Right renal pelvis (tissue), 4 donors: ENCODE measurements at places on chromosomes 1 and 21.

DNA sequence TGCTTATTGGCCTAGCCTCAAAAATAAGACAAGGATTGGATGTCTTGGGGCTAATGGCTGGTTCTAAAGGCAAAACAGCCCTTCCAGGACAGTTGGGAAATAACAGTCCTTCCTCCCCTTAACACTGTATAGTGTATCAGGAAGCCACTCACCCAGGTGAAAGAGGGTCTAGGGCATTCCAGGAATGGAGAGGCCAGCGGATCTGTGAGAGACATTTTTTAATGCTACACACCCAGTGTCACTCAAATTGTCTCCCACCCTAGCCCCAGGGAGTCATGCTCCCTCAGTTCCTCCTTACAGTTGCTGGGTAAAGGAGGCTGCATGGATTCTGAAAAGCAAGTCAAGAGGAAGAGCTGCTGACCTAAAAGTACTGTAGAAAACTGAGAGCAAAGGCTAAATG is 24.1 kb upstream of the EXO1 start:
- DNase-seq = no peak

- DNase-seq = no peak
These were observed 95.1 kb upstream of the KRTAP19-8 start for GRCh38 chr21:31133243-31133830.

DNA sequence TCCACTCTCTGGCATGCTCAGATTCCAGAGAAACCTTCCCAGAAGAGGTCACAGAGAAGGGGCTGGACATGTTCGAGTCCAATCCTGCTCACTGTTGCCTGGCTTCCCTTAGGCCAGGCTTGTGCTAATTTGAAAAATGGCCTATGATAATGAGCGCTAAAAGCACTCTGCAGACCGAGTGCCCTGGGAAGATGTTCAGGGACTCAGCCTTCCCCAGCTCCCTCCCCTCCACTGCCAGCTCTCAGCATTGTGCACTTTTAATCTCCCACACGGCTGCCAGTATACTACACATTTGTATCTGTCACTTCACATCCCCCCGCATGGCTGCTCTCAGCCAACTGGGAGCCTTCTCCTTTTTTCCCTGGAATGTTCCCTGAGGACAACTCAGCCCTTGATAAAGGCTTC is 24.1 kb downstream of the FAM163A start:
- no peak for DNase-seq

DNA sequence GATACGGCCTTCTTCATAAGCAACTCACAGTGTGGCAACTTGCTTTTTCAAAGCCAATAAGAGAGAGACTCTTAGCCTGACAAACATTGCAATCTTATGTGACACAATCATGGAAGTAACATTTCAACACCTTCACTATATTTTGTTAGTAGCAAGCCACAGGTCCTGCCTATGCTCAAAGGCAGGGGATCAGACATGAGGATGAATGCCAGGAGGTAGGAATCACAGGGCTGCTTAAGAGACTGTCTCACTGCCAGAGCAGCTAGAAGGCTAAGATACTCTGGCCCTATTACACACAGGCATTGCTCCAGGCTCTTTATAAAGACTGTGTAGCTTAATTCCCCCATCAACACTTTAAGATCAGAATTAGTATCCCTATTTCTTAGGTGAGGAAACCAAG is 236.2 kb upstream of the KAZN start:
- DNase-seq = no peak

DNA sequence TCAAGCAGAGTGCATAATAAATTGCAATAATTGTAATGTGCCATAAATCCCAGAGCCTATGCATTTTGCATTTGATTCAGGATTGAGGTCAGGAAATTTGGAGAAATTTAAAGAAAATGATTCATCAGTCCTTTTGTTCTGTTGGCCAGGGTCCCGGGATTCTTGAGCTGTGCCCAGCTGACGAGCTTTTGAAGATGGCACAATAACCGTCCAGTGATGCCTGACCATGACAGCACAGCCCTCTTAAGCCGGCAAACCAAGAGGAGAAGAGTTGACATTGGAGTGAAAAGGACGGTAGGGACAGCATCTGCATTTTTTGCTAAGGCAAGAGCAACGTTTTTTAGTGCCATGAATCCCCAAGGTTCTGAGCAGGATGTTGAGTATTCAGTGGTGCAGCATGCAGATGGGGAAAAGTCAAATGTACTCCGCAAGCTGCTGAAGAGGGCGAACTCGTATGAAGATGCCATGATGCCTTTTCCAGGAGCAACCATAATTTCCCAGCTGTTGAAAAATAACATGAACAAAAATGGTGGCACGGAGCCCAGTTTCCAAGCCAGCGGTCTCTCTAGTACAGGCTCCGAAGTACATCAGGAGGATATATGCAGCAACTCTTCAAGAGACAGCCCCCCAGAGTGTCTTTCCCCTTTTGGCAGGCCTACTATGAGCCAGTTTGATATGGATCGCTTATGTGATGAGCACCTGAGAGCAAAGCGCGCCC is 8.7 kb downstream of the PROX1 start:
- DNase-seq = no peak

GRCh38 chr21:17793246-17794123 is 25.7 kb downstream of the C21orf91 start:
- DNase-seq = no peak

DNA sequence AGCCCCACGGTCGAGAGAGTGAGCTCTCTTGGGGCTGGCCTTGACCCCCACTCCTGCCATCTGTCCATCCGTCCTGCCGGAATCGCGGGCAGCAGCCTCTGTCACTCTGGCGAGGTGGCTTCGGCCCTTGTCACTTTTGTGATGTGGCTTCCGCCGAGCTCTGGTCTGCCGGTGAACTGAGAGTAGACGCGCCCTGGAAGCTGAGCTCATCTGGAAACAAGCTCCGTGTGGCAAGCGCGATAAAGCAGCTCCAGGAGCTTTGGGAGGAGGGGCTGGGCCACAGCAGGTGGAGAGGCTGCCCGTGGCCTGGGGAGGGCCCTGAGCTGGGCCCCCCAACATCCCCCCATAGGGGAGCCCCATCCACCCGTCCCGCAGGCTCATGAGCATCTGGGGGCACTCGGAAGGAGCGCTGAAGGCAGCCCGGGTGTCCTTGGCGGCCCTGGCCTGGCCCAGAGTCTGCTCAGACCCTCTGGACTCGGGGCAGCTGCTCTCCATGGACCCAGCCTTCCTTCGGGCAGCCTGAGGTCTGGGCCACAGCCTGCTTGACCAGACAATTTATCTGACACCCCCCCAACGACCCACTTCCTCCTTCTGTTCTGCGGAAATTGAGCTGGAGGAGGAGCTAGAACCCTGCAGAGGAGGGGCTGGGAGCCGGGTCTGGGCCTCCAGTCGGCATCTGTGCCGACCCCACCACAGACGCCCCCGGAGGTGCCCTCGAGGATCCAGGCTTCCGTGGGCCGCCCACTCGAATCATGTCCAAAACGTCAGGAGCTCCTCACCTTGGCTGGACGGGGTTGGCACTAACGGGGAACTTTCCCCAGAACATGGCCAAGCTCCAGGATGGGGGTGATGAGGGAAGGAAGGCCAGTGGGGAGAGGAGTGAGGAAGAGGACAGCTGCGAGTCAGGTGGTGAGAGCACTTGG is 59.1 kb downstream of the SLC19A1 start:
- no peak for DNase-seq
